PC-9 (cell line): ENCODE measurements at places on chromosomes 6 and 20.

GRCh38 chr20:63508072-63508768 is 9.3 kb upstream of the EEF1A2 start:
- DNase-seq = no peak

- no peak for DNase-seq
These were observed 21.0 kb downstream of the SLC13A3 start for GRCh38 chr20:46630306-46630705.

- DNase-seq = no peak
These were observed 748.6 kb upstream of the HS3ST5 start for GRCh38 chr6:115091461-115091860.

DNA sequence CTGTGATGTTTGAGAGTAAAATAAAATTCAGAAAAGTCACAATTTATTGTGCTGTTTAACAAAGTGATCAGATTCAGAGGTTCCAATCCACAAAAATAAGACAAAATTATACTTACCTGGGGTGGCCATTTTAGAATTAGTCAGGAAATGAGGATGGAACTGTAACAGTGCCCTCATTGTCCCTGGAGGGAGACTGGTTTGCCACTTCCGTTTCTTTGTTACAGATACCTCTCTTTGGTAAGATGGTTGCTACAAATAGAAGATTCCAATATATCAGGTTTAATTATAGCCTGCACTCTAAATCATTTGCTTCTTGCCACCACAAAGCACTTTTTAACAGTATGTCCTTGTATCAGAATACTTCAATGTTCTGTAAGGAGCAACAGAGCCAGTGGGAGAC is 95.6 kb downstream of the CTNNBL1 start:
- DNase-seq = no peak

DNA sequence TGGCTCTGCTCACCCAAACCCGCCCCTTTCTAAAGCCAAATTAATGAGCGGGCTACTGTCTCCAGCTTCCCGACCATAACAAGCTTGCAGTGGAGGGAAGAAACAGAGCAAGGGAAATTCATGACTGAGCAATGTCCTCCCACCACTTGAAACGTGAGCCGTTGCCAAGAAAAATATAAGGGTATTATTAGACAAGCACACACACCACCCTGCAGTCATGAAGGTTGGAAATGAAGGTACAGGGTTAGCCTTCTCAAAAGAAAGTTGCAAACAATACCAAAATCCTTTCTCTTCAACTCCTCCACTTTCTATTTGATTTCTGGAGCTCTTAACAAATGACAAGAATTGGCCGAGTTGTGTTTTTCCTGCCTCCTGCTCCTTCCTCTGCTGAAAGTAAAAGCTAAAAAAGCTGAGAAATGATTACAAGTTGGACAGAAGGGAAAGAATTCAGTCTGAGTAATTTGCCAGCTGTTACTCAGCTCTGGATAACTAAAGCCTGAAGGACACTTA is 151.1 kb upstream of the B3GAT2 start:
- no peak for DNase-seq

GRCh38 chr6:74971633-74972032 is 234.2 kb downstream of the COL12A1 start:
- DNase-seq = no peak

GRCh38 chr6:105136431-105137350 is 43.1 kb downstream of the POPDC3 start:
- peak; percentile 37 for DNase-seq

- no peak for DNase-seq
These were observed 130.4 kb upstream of the QKI start for GRCh38 chr6:163284151-163284550.

DNA sequence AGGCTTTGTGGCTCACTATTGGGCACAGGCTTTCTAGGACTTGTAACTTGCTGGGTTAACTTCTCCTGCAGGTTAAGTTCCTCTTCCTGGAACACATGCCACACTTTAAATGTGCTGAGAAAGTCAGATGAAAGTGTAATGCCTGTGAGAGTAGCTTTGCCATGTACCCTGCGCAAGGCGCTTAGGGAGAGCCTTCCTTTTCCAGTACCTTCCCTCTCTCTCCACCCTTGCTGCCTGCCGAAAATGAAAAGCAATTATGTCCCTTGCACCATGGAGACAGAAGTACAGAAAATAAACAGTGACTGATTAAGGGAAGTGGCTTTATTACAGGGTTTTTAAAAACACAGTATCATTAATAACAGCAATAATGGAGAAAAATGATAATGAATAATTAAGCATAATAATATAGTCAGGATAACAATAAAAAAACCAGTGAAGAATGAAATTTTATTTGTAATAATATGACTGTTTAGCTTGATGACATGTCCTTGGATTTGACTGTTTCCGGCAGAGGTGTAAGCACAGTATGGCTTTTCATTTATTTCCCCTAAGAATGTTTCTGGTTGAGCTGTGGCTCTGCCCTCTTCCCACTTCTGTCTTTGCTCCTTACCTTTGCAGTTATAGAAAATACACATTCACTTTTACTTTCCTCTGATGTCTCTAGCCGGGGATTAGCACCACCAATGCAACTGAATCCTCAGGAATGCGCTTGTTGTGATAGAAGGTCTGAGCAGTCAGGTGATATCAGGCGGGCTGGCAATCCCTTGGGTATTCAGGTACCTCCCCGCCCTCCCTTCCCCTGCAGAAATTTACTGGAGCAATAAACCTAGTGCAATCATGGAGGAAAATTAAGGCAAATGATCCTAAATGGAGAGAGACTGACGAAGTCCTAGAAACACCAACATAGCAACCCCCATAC is 472.3 kb upstream of the CITED2 start:
- no peak for DNase-seq
